CD8-positive, alpha-beta memory T cell (primary cell): ENCODE measurements at places on chromosomes 12 and 14. TPM values are rescaled to one million over a fixed set of nuclear protein-coding genes. Genes with fewer than 3 reads are reported as not detected.

SMIM41 gene
- total RNA-seq = not detected

DNA sequence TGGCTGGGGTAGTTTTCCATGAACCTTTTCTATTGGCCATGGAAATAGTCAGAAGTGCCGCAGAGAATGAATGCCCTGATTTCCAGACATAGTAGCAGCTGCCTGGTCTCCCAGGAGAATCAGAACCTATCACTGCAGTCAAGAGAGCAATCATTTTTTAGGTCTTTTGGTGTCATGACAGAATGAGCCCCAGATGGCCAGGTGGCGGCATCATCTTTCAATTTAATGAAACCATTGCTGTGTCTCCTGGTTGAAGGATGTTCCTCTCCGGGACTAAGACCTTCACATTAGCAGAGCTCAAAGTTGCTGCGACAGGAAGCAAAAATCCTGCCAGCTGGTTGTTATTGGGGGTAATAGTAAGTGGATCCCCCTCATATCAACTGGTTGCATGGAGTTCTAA is 18.8 kb downstream of the TNFAIP2 start:
- no peak for DNase-seq

BBOF1 gene
- total RNA-seq = 1.3 TPM

GALNT9 gene
- not detected for total RNA-seq

DNA sequence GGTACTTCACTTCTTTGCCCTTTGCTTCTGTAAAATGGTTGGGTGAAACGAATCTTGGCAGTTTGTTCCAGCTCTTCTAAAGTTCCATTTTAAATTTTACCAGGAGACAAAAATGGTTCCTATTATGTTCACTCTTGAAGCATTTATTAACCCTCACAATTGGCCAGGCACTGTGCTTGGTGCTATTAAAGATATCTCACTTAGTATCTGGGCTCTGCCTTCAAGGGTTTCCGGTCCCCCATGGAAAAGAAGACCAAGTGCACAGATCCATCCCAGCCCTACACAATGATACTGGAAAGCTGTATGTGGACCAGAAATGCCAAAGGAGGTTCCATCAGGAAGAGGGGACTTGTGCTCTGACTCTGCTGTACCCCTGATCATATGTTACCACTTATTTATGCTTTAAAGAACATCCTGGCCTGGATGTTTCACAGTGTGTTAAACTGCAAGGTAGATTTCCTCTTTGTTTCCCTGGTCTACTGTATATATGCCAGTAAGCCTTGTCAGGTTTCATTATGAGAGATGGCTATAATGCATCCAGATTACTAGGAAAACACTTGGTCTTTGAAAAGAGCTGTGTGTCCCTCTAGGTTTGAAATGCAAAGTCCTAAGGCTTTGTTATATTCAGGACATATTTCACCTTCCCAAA is 154.8 kb downstream of the PRKCH start:
- DNase-seq = no peak

DNA sequence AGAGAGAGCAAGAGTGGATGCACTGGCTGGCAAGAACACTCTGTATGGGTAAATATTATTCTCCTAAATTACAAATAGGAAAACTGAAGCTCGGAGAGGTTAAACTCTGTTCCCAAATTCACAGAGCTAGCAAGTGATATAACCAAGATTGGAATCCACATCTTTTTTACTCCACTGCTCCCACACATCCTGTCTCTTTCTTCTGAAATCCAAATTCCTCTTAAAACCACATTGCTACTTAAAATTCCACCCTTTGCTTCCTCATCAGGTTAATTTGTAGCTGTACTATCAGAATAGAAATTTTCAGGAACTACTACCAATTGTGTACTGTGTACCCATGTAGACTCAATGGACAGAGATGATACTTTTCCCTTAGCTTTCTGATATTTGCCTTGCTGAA is 74.4 kb downstream of the ARMH4 start:
- DNase-seq = no peak
